ENCODE measurements at places on chromosomes 2 and 18.

DNA sequence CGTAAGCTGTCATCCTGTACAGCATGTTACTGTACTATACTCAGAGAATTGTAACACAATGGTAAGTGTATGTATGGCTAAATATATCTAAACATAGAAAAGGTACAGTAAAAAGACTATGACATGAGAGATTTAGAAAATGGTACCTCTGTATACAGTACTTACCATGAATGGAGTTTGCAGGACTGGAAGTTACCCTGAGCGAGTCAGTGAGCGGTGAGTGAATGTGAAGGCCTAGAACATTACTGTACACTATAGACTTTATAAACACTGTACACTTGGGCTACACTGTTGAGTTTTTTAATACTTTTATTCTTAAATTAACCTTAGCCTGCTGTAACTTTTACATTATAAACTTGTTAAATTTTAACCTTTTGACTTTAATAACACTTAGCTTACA is 1.5 kb downstream of the DDX18 start:
- DNase-seq: no peak

GRCh38 chr2:18835787-18836186 is 246.4 kb upstream of the NT5C1B start:
- no peak for DNase-seq

DNA sequence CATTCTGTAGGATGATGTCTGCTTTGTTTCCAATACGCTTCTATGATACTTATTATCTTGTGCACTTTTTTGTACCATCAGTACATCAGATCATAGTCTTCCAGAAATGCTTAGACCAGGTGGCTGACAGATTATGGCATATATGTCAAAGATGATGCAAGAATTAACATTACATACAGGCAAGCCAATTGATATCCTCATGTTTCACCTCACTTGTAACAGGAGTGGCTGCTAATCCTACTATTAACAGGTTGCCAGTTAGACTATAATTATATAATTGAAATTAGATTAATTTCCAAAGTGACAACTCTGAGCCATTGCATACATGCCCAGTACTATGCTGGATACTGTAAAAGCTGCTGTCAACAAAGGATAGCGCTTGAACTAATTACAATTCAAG is 77.2 kb downstream of the TLK1 start:
- DNase-seq: no peak

GRCh38 chr18:47628240-47628781 is 302.1 kb downstream of the SMAD2 start:
- no peak for DNase-seq

DNA sequence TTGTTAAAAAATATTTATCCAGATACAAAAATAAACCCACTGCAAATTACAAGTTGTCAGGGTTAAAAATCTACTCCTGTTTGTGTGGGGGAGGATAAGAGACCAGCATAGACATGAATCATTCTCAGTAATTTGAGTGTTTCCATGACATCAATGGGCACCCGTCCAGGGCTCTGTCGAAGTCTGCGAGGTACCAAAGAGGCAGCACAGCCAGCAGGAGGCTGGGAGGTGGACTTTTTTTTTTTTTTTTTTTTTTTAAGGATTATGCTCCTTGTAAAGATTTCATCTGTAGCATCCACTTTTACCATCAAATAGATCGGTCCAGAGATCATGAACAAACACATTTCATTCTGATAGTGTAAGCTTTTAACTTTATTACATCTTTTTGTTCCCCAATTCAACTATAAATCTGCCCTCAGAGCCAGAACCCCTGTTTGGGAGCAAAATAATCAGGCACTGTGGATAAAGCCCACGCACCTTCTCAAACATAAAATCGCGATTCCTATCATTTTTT is 182.0 kb downstream of the TCF4 start:
- DNase-seq: peak; percentile 88

- DNase-seq: no peak
These were observed 41.7 kb downstream of the MYOM1 start for GRCh38 chr18:3177902-3178687.

DNA sequence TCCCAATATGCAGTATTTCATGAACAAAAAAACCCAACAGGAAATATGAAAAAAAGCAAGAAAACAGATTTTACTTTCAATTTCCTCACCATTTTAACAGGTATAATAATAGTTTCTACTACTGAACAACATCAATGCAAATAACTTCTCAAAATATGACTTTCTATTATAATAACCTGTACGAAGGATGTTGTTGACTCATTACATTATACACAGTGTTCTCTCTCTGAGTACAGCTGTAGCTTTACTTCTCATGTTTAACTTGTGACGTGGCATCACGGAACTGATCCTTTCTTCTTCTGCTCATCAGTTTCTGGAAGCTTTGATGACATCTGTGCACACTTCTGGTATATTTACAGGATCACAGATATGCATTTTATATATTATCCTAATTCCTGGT is 40.0 kb downstream of the FAM228A start:
- no peak for DNase-seq

- no peak for DNase-seq
These were observed 39.7 kb downstream of the HPCAL1 start for GRCh38 chr2:10342245-10342951.

DNA sequence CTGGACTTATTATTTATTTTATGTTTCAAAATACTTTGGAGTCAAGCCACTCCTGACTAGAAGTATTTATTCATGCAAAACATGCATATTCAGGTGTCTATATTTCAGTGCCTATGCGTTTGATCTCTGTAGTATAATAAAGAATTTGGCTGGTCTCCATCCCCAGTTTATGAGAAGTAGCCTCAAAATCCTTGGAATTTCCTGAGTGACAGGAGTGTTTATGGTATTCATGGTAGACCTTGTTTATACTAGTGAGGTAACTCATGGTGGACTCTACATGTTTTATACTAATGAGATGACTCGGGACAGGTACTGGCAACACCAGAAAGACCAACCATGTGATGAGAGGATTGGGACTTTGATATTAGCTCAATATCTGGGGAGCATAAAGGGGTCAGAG is 43.9 kb upstream of the CSRNP3 start:
- no peak for DNase-seq

GRCh38 chr18:62648045-62648678 is 67.2 kb upstream of the PHLPP1 start:
- no peak for DNase-seq

GRCh38 chr18:36655074-36655473 is 173.7 kb downstream of the TPGS2 start:
- DNase-seq: no peak

GRCh38 chr2:74147727-74148456 is at the start of gene BOLA3:
TSS of gene BOLA3 (minus strand) at chr2:74147912. CDS start at chr2:74147874, 38 bp downstream.
- no peak for DNase-seq

DNA sequence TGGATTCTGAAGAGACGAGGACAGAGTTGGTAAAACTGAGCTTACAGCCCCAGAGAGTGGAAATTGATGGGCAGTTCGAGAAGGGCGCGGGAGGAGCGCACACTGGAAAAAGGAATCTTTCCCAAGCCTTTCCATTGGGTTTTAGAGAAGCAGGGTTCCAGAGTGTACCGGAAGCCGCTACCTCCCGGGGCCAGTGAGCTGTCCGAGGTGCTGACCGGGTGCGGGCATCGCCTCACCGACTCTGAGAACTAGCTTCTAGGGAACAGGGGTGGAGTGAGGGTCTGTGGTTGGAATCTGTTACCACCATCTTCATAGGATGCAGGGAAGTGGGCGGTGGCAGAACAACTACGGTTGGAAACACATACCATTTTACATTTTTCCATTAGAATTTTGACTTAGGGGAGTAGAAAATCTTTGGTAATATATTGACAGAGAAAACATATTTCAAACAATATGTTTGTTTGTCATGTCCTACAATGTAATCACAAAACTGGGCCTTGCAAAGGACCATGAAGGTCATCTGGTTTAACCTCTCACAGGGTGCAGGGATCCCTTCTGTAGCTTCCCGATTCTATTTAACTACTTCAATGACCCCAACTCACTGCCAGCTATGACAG is 724 bp downstream of the NMS start:
- no peak for DNase-seq

DNA sequence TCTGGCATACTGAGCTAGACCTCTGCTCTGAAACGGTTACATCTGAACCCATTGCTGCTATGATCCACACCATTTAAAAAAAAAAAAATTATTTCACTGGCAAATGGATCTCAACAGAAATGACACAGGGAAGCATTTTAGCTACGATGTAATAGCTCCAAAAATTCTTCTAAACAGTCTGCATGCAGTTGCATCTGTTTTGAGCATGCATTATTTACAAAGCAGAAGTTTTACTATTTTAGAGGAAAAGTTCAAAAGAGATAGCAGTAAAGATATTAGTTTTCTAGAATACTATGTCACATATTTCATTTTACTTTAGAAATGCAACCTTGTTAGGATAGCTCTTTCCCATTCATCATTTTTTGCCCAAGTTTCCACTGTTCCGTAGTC is 265.7 kb downstream of the MEIS1 start:
- DNase-seq: no peak

Data from AG09309 (cell line).